ENCODE measurements at places on chromosomes 1 and 21. TPM values are rescaled to one million over a fixed set of nuclear protein-coding genes. Genes with fewer than 3 reads are reported as not detected.

Gene RXFP4
- total RNA-seq = not detected

Gene DEPDC1
- 46.0 TPM for total RNA-seq

Gene PLPPR4
- 1.1 TPM for total RNA-seq

Gene TCP10L
- 1.6 TPM for total RNA-seq

Gene RNU1-3
- total RNA-seq = 1,267 TPM

Gene AMY1A
- total RNA-seq = not detected

Gene PRR9
- not detected for total RNA-seq

Gene LGR6
- total RNA-seq = 1.1 TPM

Gene SPRR2A
- not detected for total RNA-seq

Gene RGS5
- total RNA-seq = 21.6 TPM

DNA sequence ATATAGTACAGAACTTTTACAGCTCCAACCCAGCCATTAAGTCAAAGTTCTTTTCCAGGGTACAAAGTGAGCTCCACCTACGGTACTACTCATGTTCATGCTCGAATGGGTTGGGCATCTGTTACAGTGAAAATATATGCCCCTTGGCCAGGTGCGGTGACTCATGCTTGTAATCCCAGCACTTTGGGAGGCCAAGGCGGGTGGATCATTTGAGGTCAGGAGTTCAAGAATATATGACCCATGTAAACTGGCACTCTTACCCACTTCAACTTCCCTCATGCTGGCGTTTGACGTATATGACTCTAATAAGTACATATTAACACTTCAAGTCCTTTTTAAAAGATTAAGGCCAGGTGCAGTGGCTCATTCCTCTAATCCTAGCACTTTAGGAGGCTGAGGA is 71.3 kb upstream of the PKN2 start:
- H3K4me3 ChIP-seq = no peak overlapping the region
- peaks cover 11% of the 10 kb centered on the region for H3K4me1 ChIP-seq
- H3K27ac ChIP-seq = no peak overlapping the region
- H3K27me3 ChIP-seq = no peaks in the 10 kb centered on the region
- no peak for DNase-seq

DNA sequence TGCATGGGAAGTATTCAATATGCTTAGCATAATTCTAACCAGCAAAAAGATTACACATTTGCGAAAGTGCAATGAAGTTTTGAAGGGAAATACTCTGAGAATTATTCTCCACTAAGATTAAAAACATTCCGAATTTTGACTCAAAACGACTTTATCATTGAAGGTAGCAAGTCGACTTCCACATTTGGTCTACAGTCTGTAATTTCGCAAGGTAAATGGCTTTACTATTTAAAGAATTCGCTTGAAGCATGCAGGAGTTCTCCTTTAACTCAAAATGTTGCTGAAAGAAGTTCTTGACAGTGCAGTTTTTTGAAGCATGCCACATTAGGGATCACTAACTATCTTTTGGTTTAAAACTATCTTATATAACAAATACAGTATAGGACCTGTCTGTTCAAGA is 161.0 kb upstream of the HP1BP3 start:
- peaks cover 27% of the 10 kb centered on the region for H3K4me1 ChIP-seq
- no peaks in the 10 kb centered on the region for H3K27me3 ChIP-seq
- H3K36me3 ChIP-seq = no peaks in the 10 kb centered on the region
- H3K4me3 ChIP-seq = no peak overlapping the region
- no peak for DNase-seq
- no peak overlapping the region for H3K27ac ChIP-seq

- no peak overlapping the region for H3K27ac ChIP-seq
- no peaks in the 10 kb centered on the region for H3K36me3 ChIP-seq
- H3K4me3 ChIP-seq = no peak overlapping the region
- H3K27me3 ChIP-seq = no peaks in the 10 kb centered on the region
- no peak for DNase-seq
- no peaks in the 10 kb centered on the region for H3K4me1 ChIP-seq
These were observed 37.4 kb upstream of the SLC30A1 start for GRCh38 chr1:211616231-211616964.

- H3K27me3 ChIP-seq = peaks cover 43% of the 10 kb centered on the region
- peaks cover 14% of the 10 kb centered on the region for H3K36me3 ChIP-seq
- peak overlapping the region; percentile 9 for H3K27ac ChIP-seq
- peak overlapping the region; percentile 62 for H3K4me3 ChIP-seq
These were observed 1.2 kb downstream of the PIGP start for GRCh38 chr21:37071561-37072273.

DNA sequence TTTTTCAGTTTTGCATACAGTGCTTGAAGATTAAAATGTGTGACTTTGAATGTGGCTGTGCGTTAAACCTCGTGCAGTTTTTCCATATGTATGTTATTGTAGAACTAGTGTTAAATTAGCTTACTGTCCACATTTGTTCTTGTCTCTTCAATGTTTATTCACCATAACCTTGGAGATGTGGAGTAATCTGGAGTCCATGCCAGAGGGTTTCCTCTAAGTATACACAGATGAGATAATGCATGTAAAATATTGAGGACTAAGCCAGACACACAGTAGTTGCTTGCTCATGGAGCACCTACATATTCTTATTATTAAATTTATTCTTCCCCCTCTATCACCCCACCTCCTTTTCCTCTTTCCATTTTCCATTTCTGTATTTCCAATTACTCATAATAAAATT is 7.7 kb upstream of the GIPC2 start:
- no peaks in the 10 kb centered on the region for H3K4me1 ChIP-seq
- no peak overlapping the region for H3K4me3 ChIP-seq
- DNase-seq = no peak
- H3K27me3 ChIP-seq = peaks cover 2% of the 10 kb centered on the region
- no peak overlapping the region for H3K27ac ChIP-seq
- no peaks in the 10 kb centered on the region for H3K36me3 ChIP-seq

DNA sequence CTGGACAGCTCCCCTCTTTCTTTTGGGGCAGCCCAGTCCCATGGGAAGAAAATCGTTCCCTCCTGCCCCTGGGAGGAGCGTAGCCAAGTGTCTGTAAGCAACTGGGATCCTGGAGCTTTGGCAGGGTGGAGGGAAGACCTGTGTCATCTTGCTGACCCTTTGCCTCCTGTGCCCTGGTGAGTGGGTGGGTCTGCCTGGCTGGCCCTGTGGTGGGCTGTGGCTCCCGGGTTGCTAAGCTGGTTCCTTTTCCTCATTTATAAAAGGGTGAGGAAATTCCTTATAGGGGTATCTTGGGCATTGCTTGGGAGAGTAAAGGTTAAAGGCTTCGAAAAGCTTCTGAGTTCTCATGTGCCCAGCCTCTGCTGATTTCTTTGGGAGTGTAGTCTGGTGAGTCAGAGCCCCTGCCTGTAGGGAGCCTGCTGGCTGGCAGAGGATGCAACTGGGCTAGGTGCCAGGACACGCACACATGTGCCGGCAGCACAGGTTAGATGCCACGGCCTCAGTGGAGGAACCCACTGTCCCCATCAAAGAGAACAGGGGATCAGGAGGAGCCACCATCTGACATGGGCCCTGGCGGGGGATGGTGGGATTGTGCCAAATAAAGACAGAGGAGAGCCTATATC is 85.2 kb downstream of the ARHGEF10L start:
- peaks cover 8% of the 10 kb centered on the region for H3K4me1 ChIP-seq
- H3K36me3 ChIP-seq = peaks cover 23% of the 10 kb centered on the region
- no peak overlapping the region for H3K27ac ChIP-seq
- DNase-seq = no peak
- H3K27me3 ChIP-seq = no peaks in the 10 kb centered on the region
- H3K4me3 ChIP-seq = no peak overlapping the region

DNA sequence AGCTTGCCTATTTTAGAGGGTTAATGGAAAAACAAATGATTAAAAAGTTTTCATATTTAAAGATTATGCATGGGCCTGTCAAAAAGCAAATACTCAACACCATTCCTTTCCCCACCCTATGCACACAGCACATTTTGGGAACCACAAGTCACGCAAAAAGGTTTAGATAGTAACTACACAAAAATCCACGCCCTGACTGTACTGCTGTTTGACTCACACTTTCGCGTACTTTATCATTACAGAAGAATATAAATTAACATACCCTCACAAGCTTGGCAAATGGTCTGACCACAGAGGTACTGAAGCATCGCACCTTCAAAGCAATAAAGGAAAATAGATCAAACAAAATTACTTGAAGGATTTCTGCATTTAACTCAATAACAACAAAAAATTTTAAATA is 1.4 kb downstream of the ATP5PO start:
- peak overlapping the region; percentile 99 for H3K4me3 ChIP-seq
- no peak overlapping the region for H3K27ac ChIP-seq
- DNase-seq = no peak
- H3K27me3 ChIP-seq = no peaks in the 10 kb centered on the region
- H3K4me1 ChIP-seq = peaks cover 15% of the 10 kb centered on the region
- H3K36me3 ChIP-seq = peaks cover 43% of the 10 kb centered on the region

GRCh38 chr1:204927673-204928641 is 57.3 kb downstream of the NFASC start:
- H3K4me1 ChIP-seq = peaks cover 49% of the 10 kb centered on the region
- H3K4me3 ChIP-seq = peak overlapping the region; percentile 3
- H3K36me3 ChIP-seq = no peaks in the 10 kb centered on the region
- DNase-seq = peak; percentile 40
- H3K27ac ChIP-seq = peak overlapping the region; percentile 32

- no peak overlapping the region for H3K27ac ChIP-seq
- no peak for DNase-seq
- no peak overlapping the region for H3K4me3 ChIP-seq
- 0 out of 2 replicates have a peak, but pooled peaks cover 4% of the 10 kb centered on the region for H3K4me1 ChIP-seq
- H3K36me3 ChIP-seq = no peaks in the 10 kb centered on the region
These were observed 10.1 kb downstream of the DIPK1A start for GRCh38 chr1:92951141-92951582.

DNA sequence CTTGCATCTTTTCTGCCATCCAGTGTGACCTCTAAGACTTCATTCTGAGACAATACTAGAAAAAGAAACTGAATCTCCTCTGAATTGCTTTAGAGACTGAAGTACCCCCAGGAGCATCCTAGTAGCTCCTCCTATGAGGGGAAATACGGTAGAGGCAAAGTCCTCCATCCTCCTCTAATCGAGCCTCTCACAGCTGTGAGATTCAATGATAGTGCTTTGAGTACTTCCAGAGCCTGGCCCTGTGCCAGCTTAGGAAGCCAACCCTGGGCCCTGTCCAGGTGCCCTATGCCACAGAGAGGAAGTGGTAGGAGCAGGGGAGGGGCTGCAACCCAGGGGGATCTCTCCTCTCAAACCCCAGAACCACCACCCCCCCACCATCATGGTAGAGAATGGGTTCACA is 10.7 kb downstream of the RORC start:
- DNase-seq = no peak
- no peak overlapping the region for H3K27ac ChIP-seq

GRCh38 chr1:41670217-41670957 is 185.9 kb upstream of the EDN2 start:
- H3K36me3 ChIP-seq = no peaks in the 10 kb centered on the region
- no peak for DNase-seq
- H3K27me3 ChIP-seq = no peaks in the 10 kb centered on the region
- H3K4me1 ChIP-seq = peaks cover 12% of the 10 kb centered on the region
- H3K27ac ChIP-seq = no peak overlapping the region

- H3K4me3 ChIP-seq = no peak overlapping the region
- H3K4me1 ChIP-seq = peaks cover 12% of the 10 kb centered on the region
- no peak for DNase-seq
- H3K27me3 ChIP-seq = no peaks in the 10 kb centered on the region
- H3K27ac ChIP-seq = no peak overlapping the region
These were observed 94.2 kb downstream of the PLXNA2 start for GRCh38 chr1:208149776-208150514.

GRCh38 chr1:78211483-78212092 is 165.8 kb downstream of the GIPC2 start:
- DNase-seq = no peak
- H3K27me3 ChIP-seq = peaks cover 47% of the 10 kb centered on the region
- H3K4me3 ChIP-seq = no peak overlapping the region
- H3K27ac ChIP-seq = no peak overlapping the region

DNA sequence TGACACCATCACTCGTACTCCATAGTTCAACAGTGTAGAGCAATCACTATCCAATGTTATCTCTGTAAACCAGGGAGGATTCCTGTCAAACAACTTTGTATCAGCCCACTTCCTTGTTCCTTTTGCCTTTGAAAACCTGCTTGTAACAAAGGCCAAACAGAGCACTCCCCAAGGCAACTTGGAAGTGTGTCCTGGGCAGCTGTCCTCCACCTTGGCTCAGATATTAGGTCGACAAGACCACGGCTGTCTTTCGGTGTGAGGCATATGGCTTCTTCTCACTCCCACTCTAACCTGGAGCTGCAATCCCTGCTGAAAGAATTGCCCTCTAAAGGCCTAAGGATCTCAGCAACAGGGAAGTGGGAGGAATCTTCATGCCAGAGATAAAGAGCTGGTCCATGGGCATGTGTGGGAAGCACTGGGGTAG is 66.7 kb downstream of the ITPKB start:
- DNase-seq = no peak
- H3K4me1 ChIP-seq = peaks cover 45% of the 10 kb centered on the region
- H3K27ac ChIP-seq = no peak overlapping the region
- no peak overlapping the region for H3K4me3 ChIP-seq

DNA sequence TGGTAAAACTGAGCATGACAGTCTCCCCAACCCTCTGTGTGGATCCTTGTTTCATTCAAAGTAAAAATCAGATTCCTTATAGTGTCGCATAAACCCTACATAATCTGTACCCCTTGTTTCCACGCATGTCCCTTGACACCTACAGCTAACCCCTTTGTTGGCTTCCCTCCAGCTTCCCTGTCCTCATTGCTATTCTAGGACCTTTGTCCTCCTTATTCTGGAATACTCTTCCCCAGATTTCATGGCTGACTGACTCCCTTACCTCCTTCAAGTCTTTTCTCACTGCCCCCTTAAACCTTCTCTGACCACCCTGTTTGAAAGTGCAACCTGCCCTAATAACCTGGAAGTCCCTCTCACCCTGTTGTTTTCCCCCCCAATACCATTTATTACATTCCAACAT is 4.0 kb downstream of the RNF11 start:
- DNase-seq = no peak
- peaks cover 5% of the 10 kb centered on the region for H3K27me3 ChIP-seq
- no peak overlapping the region for H3K4me3 ChIP-seq
- H3K27ac ChIP-seq = peak overlapping the region; percentile 46
- H3K36me3 ChIP-seq = no peaks in the 10 kb centered on the region

DNA sequence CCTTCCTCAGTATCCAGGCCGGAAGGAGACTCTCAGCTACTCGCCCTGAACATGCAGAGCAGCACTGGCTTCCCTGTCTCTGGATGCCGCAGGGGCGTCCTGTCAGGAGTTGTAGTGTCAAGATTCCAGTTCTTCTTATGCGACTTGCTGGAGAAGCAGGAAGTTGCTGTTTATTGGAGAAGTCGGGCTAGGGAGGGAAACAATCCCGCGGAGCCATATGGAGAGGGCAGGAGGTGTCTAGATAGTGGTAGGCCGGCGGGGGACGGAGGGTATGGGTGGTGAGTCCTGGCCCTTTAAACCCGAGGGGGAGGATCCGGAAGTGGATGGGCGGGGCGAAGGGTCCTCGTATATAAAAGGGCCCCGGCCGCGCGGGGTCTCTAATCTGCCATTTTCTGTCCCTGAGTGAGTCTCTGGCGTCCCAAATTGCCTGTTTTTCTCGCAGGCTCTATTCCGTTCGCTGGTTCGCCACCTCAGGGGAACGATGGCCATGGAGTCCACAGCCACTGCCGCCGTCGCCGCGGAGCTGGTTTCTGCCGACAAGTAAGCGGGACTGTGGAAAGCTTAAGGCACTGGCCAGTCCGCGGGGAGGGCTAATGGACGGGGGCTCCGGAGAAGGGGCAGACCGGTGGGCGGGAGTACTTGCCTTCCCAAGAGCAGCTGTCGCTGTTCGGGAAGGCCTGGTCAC is at the start of gene NASP:
Gene NASP (plus strand): TSS at position 376 of the 685 bp plus-strand sequence. CDS start 106 bp downstream, at position 482.
- DNase-seq = peak; percentile 92
- peaks cover 2% of the 10 kb centered on the region for H3K27me3 ChIP-seq
- H3K4me1 ChIP-seq = peaks cover 23% of the 10 kb centered on the region
- H3K36me3 ChIP-seq = peaks cover 27% of the 10 kb centered on the region

Data from WTC11 (cell line).